ENCODE measurements at places on chromosomes 7 and 10.

GRCh38 chr10:15852111-15852557 is 8.2 kb downstream of the MINDY3 start:
- DNase-seq: no peak

DNA sequence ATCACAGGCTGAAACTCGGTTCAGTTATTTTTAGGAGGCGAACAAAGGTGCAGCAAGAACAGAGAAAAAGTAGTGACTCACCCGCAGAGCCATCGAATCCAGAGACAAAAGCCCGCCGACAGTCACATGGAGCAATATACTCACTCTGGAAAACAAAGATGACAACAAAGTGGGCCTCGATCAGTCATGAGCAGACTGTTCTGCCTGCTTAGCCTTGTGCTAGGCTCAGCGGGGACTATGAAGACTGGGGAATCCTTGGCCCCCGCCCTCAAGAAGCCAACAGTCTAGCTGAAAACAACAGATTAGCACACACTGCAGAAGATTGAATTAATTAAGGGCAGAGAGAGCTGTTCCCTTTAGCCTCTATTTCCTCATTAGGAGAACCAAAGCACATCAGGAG is 30.4 kb downstream of the XPNPEP1 start:
- no peak for DNase-seq

GRCh38 chr7:2255145-2256139 is 13.4 kb downstream of the NUDT1 start:
- DNase-seq: no peak

- no peak for DNase-seq
Measured at GRCh38 chr7:39672176-39672575, 48.8 kb downstream of the RALA start.

DNA sequence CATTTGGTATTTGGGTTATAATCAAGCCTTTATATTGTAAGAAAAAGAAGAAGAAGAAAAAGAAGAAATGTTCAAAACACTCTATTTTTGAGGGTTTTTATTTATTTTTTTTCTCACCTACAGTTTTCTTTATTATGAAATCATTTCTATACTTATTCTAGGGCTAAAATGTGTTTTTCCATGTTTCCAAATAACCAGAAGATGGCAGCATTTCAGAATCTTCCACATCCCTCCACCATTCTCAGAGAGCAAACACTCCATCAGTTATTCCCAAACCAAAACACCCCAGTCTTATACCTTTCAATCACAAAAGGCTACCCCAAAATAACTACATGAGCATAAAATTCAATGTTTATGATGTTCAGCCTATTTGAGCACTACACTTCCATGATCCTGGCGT is 38.7 kb upstream of the PPP1R17 start:
- peak; percentile 20 for DNase-seq

GRCh38 chr10:31875608-31876007 is 53.0 kb downstream of the ARHGAP12 start:
- no peak for DNase-seq

GRCh38 chr10:73950155-73950948 is 39.4 kb downstream of the PLAU start:
- no peak for DNase-seq

DNA sequence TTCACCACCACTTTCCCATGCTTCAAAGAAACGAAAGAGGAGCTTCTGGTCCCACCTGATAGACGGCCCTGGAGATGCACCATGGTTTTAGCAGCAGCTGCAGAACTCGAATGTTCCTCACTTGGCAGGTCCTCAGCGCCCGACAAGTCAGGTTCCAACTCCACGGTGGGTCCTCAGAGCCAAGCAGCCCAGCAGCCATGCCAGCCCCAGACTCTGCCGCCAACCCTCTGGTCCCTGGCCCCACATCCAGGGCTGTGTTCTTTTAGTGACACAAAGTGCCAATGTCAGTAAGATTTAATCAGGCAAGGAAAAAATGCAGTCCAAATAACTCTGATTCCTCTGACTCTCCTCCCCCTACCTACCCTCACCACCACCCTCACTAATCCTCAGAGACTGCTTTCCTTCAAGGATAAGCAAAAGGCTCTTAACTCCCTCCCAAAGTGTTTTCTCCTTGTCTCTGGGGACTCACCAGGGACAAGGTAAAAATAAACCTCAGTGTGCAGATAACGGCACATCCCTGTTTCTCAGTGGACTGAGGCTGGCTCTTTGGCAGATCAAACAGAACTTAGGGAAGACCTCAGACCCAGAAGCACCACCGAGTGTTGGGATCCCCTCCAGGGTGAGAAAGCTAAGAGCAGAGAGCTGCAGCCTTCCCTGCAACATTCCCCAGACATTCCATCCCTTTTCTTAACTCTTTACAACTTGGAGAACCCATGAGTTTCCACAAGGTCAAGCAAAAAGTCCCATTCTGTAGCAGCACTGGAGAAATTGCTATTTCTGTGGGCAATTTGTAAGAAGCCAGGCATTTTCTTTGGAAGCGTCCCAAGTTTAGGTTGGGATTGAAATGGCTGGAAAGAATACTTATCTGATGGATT is 358.9 kb downstream of the FRMD4A start:
- no peak for DNase-seq

- DNase-seq: no peak
Measured at GRCh38 chr10:17616403-17617030, 657 bp downstream of the HACD1 start.

DNA sequence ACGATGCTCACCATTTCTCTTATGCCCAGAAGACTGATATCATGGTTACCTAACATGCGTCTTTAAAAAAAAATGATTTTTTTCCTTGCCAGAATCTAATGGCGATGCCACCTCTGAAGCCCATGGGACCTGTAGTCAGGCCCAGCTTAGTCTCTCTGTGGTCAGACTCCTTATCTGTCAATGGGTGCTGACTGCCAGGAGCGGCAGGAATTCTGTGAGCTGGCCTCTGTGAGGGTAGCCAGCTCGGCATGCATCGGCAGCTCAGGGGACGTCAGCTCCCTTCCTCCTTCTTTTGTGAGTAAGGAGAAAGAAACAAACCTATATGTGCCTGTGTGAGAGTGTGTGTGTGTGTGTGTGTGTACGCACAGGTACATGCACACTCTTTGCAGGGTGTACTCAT is 49.9 kb upstream of the ZRANB1 start:
- no peak for DNase-seq

- DNase-seq: peak; percentile 78
Measured at GRCh38 chr7:14504134-14504533, 398.4 kb downstream of the DGKB start.

DNA sequence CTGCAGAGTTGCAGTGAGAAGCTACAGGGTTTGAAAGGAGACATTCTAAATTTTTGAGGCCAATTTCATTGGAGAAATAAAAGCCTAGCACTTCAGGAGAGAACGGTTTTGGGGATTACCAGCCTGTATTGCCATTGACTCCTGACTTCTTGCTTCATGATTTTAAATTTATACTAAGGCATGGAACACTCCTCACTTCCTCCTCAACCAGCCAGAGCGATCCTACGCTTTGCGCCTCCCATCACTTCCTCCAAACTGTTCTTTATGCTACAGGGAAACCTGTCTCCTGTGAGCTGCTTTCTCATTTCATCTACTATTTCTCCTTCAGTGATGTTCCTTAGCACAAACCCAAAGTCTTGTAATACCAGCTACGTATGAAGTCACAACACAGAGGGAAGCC is 495.1 kb downstream of the SUGCT start:
- DNase-seq: no peak

- DNase-seq: no peak
Measured at GRCh38 chr10:33229252-33229948, 105.1 kb downstream of the NRP1 start.

GRCh38 chr7:142375710-142376313 is 118.0 kb upstream of the PRSS58 start:
- DNase-seq: no peak

DNA sequence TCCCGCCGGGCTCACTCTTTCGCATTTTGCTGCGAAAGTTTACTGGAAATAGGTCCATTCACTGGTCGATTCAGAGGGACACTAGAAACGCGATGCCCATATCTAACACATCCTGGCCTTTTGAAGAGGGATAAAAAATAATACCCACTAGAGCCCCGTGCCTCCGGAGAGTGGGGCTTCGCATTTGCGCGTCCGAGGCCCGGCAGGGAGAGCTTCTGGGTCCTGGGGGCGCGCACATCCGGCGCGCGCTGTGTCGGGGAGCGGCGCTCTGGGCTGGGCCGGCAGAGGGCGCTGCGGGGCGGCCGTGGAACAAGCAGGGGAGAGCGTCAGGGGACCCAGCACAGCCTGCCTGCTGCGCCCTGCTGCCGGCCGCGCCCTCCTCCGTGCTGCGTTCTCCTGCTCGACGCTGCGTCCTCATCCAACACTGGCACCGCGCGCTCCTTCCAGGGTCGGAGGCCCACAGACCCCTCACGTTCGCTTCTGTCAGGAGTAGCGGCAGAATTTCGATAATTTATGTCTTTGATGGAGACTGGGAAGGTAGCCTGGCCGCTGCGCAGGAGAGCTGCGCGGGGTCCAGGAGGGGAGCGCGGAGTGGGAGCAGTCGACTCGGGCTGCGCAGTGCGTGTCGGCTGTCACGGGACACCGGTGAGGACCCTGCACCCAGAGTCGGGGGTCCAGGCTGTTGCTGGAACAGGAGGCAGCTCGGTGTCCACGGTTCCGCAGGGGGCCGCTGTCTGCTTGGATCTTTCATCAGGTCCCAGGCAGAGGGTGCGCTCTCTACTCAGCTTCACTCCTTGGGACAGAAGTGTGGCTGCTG is 41.5 kb upstream of the ZNF32 start:
- DNase-seq: peak; percentile 5

- DNase-seq: no peak
Measured at GRCh38 chr7:7795630-7796121, 77.3 kb upstream of the RPA3 start.

GRCh38 chr10:76463111-76463510 is 1031.7 kb downstream of the LRMDA start:
- DNase-seq: no peak

GRCh38 chr7:90111-91063 is 102.0 kb upstream of the FAM20C start:
- DNase-seq: no peak

- DNase-seq: no peak
Measured at GRCh38 chr7:128910569-128910945, at the start of gene KCP. KCP (minus strand) TSS chr7:128910709; CDS start chr7:128910676, 33 bp downstream.
